ENCODE measurements at places on chromosomes 6 and 20.
A peak's percentile ranks its signal among the peaks of the same experiment; 100 is the strongest.

DNA sequence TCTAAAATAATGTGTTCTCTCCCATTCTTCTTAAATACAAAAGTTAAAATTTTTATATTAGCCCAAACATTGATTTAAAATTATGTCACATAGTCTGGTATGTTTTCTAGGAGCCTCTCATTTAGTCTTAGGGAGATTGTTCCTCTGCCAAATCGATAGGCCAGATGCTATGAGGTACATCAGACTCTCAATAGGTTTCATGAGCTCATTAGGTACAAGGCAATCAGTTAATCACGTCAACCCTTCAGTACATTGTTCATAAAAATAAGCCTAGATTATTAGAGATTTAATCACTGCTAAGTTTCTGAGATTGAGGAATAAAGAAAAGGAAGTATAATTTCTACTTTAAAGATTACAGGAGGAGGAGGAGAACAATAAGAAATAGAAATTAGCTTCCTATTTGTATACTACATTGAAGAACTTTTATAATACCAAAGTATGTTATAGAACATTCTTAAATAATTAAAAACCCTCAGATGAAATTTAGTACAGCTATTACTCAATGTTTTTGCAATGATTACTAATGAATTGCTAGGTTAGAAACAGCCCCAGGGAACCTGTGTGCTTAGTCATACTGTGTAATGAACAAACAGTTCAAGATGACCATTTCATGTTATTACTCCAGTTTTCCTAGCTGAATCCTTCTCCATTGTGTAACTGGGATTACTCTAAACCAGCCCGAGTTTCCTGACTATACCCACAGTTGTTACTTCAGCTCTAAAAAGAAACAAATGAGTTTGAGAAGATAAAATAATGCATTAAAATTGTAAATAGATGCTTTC, 117.0 kb downstream of the BMP5 start:
- no peak for DNase-seq

GRCh38 chr20:34260208-34260942, 19.2 kb downstream of the ASIP start:
- no peak for DNase-seq

DNA sequence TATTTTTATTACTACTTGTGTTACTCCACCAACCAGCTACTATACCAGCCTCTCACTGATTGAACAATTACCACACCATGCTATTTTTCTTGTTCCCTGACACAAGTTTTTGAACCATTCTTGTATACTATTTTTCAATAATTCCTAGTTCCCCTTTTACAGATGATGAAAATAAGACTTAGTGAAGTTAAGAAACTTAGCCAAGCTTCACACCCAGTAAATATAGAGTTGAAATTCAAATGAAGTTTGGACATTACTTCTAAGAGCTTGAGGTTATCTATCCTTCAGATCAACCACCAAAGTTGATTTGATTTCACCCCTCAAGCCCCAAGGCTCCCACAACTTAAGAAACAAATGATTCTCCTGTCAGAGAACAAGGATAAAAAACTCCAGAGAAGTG, 13.1 kb upstream of the BCAS1 start:
- no peak for DNase-seq

- DNase-seq, result peak; percentile 76
These were observed 1.1 kb downstream of the AMD1 start for GRCh38 chr6:110875548-110876169.

DNA sequence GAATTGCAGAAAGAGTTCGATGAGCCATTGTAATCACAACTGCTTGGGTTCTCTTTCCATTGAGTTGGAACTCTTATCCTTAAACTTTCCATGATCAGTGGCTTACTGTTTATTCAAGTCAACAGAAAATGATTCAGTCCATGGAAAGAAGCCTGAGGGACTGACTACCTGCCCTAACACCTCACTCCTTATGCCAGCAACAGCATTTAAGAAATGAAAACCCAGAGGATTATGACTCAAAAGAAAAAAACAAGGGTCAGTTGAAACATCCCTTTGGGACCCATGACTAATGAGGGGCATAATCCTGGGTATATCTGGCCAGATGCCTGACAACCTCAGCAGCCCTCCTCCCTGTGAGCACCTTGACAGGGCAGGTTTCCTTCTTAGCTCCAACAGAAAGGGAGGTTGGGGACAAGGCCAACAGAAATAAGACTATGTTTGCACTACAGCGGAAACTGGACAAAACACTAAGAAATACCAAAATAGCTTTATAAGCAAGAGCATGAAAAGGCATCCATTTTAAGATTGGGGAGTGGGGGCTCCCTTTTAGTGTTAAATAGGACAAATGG, 106.7 kb downstream of the MAP3K5 start:
- DNase-seq, result no peak

- no peak for DNase-seq
These were observed 147.2 kb upstream of the HMGCLL1 start for GRCh38 chr6:55726144-55726543.

DNA sequence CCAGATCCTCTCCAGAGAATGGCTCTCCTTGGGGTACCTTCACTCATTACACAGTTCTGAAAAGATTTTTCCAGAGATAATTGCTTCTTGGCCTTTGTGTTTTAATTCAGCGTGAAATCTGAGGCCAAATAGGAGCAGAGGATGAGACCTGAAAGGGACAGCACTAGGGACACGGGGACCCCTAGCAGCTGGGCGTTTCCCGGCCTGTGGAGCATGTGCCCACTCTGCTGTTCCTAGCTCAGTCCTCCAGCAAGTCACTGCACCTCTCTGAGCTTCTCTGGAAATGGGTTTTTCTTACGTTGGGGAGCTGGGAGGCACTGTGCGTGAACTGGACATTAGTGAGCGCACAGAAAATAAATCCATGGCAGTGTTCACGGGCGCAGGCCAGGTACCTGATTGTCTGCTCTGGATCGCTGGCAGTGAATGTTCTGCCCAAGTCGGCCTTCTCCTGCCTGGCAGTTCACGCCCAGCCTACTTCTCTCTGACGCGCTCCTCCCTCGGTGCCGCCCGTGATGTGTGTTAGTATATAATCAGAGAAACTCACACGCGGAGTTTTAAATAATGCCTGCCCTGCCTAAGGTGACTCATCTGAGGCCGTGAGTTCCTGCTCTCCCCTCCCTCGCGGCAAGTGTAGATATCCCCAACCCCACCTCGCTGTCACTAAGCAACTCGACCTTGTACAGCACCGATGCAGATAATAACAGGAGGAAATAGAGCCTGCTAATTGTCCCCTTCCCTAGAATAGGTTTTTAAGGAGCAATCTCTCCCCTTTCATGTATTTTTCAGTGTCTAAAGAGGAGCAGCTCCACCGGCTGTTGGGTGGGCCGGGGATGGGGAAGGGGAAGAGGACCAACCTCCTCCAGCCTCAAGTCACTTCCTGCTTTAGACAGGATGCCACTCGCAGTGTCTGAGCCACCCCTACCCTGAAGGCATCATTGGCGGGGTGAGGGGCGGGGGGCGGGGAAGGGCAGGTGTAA, 2.7 kb upstream of the TUBB2A start:
- DNase-seq, result no peak

GRCh38 chr20:17542993-17543412, 11.8 kb upstream of the BFSP1 start:
- DNase-seq, result no peak

GRCh38 chr6:79777713-79778579, 146.8 kb downstream of the SH3BGRL2 start:
- peak; percentile 71 for DNase-seq

GRCh38 chr6:153003366-153003690, 819 bp upstream of the MTRF1L start:
- no peak for DNase-seq

Data from natural killer cell (primary cell).